ENCODE measurements at places on chromosomes 13 and 19.

- no peak overlapping the region for H3K27ac ChIP-seq
- H3K36me3 ChIP-seq: no peaks in the 10 kb centered on the region
- no peak for DNase-seq
- H3K4me3 ChIP-seq: no peak overlapping the region
- no peaks in the 10 kb centered on the region for H3K4me1 ChIP-seq
Measured at GRCh38 chr13:43107780-43108179, 84.4 kb downstream of the DNAJC15 start.

DNA sequence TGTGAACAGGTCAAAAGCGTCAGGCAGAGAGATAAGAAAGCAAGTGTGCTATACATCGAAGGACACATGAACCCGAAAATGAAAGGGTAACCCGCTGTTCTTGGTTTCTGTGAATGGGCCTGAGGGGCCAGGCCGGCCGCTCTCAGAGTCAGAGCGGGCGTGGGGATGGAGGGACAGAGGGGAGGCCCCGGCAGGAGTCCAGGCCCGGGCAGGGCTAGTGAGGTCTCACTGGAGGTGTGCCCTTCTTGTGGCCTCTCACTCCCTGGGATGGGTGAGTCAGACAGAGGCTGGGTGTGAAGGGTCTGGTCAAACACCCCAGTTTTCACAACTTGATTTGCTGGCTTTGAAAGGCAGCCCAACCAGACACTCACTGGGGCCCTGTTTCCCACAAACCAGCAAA is 17.4 kb upstream of the NDUFS7 start:
- no peak overlapping the region for H3K4me3 ChIP-seq
- H3K27ac ChIP-seq: no peak overlapping the region
- peaks cover 9% of the 10 kb centered on the region for H3K4me1 ChIP-seq
- no peak for DNase-seq
- H3K27me3 ChIP-seq: no peaks in the 10 kb centered on the region

DNA sequence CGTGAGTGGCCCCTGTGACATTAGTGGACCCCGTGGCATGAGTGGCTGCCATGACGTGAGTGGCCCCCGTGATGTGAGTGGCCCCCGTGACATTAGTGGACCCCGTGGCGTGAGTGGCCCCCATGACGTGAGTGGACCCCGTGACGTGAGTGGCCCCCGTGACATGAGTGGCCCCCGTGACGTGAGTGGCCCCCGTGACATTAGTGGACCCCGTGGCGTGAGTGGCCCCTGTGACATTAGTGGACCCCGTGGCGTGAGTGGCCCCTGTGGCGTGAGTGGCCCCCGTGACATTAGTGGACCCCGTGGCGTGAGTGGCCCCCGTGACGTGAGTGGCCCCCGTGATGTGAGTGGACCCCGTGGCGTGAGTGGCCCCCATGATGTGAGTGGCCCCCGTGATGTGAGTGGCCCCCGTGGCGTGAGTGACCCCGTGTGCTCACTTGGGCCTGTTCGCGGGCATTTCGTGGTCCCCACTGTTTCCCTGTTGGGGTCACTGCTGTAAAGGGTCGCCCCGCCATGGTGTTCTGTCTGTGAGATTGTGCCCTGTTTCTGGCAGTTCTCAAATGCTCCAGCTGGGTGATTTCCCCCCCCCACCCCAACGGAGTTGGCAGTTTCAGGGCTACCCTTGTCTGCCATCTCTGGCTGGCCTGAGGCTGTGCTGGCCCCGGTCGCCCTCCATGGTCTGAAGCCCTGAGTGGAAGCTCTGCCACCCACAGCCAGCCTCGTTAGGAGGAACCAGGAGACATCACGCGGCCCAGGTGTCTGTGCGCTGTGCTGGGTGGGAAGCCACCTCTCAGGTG is 64.2 kb downstream of the MCF2L start:
- H3K27me3 ChIP-seq: no peaks in the 10 kb centered on the region
- DNase-seq: no peak
- H3K27ac ChIP-seq: no peak overlapping the region
- no peak overlapping the region for H3K4me3 ChIP-seq
- no peaks in the 10 kb centered on the region for H3K4me1 ChIP-seq

GRCh38 chr19:49718991-49719390 is 28.1 kb downstream of the CPT1C start:
- H3K4me3 ChIP-seq: no peak overlapping the region
- H3K27me3 ChIP-seq: no peaks in the 10 kb centered on the region
- no peaks in the 10 kb centered on the region for H3K36me3 ChIP-seq
- no peak overlapping the region for H3K27ac ChIP-seq

DNA sequence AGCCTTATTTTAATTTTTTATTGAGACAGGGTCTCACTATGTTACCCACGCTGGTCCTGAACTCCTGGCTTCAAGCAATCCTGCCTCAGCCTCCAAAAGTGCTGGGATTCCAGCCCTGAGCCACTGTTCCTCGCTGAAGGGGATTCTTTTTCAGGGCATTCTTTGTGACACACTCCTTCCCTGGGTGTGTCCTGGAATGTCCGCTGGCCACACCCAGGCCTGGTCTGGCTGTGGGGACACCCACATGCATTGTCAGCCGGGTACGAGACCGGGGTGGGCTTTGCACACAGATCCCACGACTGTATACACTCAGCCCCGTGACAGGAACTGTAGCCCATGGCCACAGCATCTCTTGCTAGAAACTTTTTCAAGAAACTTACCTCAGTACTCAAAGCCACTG is 34.4 kb upstream of the GATAD2A start:
- DNase-seq: no peak
- H3K27ac ChIP-seq: no peak overlapping the region
- no peaks in the 10 kb centered on the region for H3K27me3 ChIP-seq
- no peaks in the 10 kb centered on the region for H3K36me3 ChIP-seq
- H3K4me3 ChIP-seq: no peak overlapping the region

DNA sequence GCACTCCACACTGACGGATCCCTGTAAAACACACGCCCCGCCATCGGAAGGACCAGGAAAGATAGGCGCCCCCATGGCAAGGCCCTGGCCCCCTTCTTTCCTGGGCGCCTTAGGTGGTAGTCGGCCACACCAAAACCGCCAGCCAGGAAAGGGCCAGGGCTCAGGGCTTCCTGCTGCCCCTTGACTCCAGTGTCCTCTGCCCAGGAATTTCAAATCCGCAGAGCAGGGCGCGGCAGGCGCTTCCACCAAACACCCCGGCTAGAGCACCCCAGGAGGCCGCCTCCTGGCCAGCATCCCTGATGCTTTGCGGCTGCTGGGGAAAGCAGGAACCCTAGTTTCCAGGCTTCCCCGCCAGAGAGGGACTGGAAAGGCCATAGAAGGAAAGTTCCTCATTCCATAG is 57.5 kb downstream of the ZNF726 start:
- H3K36me3 ChIP-seq: no peaks in the 10 kb centered on the region
- H3K27me3 ChIP-seq: no peaks in the 10 kb centered on the region
- no peak overlapping the region for H3K27ac ChIP-seq
- no peak overlapping the region for H3K4me3 ChIP-seq

Data from uterus (tissue), 4 donors.